ENCODE measurements at places on chromosomes 5 and 9.

DNA sequence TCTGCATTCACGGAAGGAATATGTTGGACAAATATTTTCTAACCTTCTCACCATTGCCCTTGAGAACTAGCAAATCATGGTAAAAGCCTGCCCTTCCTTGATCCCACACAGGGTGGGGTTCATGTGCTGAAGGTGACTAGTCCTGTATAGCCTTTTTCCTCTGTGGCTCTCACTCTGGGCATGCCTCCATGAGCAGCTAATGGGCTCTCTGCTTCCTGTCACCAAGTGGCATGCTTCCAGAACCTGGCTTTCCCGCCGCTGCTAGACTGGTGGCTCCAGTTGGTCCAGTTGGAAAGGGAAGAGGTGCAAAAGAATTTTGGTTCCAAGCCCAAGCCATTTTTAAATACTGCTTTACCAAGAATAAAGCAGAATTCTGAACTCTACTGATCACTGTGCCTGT lies 35.5 kb downstream of the FBXO10 start:
- no peak for DNase-seq

DNA sequence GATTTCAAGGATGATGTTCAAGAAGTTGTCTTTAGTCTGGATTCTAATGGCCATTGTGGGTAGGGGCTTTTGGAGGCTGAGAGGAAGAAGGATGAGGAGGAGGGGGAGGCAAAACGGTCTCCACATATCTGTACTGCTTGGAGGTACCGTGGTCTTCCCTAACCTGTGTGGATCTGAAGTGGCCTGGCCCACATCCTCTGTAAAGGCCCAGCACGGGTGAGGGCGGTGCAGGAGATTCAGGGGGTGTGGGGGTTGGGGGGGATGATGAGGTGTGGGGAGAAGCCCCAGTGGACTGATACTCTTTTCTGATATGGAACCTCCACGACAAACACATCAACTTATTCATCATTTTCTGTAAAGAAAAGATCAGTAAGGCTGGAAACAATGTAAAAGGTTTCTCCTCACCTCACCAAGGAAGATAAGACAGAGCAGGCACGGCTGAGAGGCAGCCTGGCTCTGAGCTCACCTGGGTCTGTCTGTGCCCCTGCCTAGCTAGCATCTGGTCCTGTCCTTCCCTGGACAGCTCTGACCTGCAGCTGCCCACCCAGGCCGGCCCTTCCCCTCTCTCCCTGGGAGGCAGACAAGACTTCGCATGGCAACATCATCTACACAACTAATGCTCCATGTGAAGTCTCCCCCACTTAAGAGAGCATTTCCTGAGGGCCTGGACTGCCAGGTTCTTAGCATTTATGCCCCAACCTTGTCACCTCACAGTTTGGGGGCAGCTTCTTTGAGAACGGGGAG lies 5.6 kb upstream of the IL3 start:
- DNase-seq = no peak

DNA sequence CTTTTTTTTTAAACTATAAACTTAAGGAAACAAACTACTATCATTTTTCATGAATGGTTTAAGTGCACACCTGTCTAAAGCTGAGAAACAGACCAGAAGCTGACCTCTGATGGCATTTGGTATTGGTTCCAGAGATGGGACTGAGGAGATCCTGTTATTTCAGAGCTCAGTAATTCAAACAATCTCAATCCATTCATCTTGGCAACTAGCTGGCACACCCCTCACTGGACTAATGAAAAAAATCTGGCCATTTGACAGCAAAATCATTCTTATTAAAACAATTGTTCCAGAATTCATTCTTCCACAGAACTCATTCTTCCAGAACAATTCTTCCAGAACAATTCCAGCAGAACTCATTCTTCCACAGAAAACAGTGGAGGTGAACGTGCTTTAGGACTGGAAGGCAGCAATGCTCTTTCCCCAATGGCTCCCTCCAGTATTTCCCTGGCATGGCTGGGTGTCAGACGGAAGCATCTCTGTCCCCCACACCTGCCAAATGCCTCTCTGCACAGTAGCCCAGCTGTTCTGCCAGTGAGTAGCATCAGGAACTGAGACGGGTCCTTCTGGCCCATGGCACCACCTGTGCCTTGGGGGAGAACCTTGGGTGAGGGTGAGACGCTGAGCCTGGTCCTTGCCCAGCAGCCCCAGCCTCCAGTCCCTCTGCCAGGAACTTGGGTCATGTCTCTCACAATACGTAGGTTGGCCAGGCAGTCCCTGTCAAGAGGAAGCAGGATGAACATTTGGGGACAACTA lies 87.5 kb upstream of the EQTN start:
- no peak for DNase-seq

DNA sequence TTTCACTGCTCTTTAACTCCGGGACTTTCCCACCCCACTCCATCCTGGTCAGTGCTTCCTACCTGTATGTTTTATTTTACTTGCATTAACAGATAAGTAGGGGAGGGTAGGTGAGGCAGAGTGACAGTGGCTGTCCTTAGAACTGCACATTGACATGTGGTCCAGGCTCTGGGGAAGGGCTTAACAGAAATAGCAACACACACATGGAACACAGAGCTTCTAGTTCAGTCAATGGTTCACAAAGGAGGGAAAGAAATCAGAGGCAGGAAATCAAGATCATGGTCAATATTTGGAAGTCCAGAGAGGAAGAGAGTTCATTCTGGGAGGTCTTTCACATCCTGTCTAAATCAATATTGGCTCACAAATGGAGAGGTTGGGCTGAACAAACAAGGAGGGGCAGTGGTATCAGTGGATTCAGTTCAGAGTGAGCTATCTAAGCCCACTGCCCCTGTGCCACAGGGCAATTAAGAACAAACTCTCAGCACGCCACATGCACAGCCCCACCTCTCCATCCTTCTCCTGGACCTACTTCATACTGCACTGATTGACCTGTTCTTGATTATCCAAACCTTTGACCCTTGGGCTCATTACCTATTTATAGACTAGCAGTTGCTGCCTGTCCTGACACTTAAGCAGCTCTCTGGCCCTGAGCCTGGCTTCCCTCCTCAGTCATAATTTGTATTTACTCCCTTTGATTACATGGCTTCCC lies 6.2 kb upstream of the VPS13A start:
- no peak for DNase-seq

- no peak for DNase-seq
These were observed 246.6 kb upstream of the CCNG1 start for GRCh38 chr5:163190784-163191183.

DNA sequence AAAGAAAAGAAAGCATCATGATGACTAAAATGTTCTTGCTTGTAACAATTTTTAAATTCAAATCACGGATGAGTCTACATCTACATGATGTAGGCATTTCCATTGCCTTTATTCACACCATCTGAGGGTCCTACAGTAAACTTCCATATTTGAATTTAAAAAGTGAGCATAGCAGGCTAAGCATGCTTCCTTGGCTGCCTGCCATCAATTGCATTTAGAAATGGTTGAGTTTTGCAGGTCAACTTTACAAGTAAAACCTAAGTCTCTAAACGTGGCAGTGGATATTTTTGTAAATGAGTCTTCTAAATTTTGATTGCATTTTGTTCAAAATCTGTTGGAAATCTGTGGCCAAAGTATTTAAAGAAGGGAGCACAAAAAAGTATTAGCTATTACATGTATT lies 136.5 kb upstream of the PTCH1 start:
- no peak for DNase-seq

DNA sequence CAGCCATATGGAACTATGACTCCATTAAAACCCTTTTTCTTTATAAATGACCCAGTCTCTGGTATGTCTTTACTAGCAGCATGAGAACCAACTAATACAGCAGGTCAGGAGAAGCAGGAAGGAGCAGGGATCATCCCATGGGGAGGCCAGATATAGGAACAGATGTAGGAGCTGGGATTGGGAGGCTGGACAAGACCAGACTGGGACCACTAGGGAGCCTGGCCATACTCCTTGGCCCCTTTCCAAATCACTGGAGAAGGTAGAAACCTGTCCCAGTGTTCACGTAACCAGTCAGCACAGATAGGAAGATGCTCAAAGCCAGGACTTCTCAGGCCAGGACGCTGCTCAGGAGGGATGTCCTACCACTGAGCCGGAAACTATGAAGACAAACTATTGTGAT lies 95.5 kb downstream of the LMX1B start:
- no peak for DNase-seq

DNA sequence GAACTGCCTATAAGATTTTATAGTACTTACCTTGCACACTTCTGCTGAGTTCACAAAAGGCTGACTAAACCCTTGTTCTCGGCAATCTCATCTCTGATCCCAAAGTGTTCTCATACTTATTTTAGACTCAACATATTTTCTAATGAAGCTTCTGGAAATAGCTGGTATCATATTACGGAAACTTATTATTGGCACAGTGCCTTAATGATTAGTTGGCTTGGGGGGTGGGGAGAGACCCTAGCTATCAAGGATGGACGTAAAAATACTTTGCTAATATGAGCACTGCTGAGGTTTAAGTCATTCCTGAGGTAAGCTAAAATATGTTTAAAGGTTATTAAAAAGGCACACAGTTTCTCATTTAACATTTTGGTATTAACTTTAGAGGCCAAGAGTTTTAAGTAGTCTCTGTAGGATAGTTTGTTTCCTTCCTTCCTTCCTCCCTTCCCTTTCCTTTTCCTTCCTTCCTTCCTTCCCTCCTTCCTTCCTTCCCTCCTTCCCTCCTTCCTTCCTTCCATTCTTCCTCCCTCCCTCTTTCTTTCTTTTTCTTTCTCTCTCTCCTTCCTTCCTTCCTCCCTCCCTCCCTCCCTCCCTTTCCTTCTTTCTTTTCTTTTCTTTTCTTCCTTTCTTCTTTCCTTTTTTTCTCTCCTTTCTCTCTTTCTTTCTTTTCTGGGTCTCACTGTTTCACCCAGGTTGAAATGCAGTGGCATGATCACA lies 31.5 kb downstream of the ZSWIM6 start:
- DNase-seq = no peak

- no peak for DNase-seq
These were observed 494 bp upstream of the CXXC5 start for GRCh38 chr5:139647506-139648204.

- no peak for DNase-seq
These were observed 441.4 kb downstream of the SH3GL2 start for GRCh38 chr9:18020121-18020745.

- DNase-seq = peak; percentile 48
These were observed 191.2 kb downstream of the PIK3R1 start for GRCh38 chr5:68406767-68407241.

- no peak for DNase-seq
These were observed 80.3 kb downstream of the MAP1B start for GRCh38 chr5:72187388-72188075.

GRCh38 chr5:654071-654778 lies 38.9 kb downstream of the TPPP start:
- DNase-seq = no peak

- no peak for DNase-seq
These were observed 64.6 kb upstream of the HAND1 start for GRCh38 chr5:154542581-154542980.

DNA sequence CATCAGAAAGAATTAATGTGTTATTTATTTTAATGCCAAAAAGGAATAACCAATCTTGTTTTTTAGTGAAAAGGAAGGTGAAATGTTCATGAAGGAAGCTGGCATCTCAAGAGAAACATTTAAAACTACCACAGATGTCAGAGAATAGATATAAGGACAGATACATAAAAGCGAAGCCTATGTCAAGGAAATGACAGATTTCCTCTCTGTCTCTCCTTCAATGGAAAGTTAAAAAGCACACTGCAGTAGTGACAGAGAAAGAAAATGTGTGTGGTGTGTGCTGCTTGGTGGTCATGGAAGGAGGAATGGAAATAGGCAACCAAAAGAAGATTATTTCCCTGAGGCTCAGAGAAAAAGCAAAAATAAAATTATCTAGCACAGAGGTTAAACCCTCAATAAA lies 9.2 kb downstream of the WNT8A start:
- no peak for DNase-seq

DNA sequence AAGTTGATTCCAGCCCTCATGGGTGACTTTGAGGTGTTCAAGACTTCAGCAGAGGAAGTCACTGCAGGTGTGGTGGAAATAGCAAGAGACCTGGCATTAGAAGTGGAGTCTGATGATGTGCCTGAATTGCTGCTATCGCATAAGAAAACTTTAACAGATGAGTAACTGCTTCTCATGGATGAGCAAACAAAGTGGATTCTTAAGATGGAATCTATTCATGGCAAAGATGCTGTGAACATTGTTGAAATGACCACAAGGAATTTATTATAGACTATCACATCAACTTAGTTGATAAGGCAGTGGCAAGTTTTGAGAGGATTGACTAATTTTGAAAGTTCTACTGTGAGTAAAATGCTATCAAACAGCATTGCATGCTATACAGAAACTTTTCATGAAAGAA lies 17.1 kb upstream of the POU4F3 start:
- no peak for DNase-seq

DNA sequence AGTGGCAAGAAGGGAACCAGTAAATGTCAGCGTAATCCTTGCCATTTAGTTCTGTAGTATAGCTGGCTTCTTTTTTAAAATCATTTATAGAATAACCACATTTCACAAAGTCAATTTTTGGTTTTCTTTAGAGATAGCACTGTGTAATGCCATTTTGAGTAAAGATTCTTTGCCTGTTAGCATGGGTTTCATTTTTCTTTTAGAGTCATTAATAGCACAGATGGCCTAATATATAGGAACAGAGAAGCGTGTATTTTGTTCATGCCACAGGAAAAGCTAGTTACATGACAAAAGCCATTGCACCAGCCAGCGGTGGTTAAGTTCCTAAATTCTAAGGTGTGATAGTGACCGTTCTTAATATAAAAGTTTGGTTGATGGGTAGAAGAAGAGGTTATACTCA lies 1363.9 kb downstream of the MAT2B start:
- DNase-seq = peak; percentile 19

GRCh38 chr5:129125819-129126218 lies 31.3 kb downstream of the ISOC1 start:
- peak; percentile 60 for DNase-seq

GRCh38 chr9:134320868-134321471 lies 5.3 kb upstream of the RXRA start:
- DNase-seq = no peak

DNA sequence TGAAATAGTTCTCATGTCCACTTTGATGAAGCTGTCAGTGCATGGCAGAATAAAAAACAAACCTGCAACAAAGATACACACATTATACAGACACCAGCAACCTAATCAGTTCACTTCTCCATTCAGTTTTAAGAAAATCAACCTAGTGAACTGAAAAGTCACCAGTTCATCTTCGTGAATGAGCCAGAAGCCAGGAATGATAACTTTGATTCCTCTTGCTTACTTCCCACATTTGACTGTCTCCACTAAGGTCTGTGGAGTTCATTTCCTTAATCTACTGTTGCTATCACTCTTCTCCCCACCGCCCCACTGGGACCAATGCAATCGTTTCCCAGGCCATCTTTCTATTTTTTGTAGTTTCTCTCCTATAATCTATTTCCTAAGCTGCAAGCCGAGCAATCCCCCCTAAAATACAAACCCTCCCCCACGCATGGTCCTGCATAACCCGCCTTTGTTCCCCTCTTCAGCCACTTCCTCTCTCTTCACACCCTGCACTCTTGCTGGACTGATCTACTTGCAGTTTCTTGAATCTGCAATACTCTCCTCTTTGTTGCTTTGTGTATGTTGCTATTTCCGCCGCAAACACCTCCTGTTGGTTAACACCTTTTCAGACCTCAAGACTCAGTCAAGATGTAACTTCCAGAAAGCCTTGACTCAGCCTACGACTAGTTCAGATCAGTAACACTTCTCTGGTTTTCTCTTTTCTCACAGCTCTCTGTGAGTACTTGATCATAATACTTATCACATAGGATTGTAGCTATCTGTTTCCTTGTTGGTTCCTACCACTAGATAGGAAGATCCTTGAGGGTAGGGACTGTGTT lies 16.6 kb downstream of the STOM start:
- DNase-seq = peak; percentile 47
